Amniotic epithelial cell (primary cell): ENCODE measurements at places on chromosomes 11 and 22.

DNA sequence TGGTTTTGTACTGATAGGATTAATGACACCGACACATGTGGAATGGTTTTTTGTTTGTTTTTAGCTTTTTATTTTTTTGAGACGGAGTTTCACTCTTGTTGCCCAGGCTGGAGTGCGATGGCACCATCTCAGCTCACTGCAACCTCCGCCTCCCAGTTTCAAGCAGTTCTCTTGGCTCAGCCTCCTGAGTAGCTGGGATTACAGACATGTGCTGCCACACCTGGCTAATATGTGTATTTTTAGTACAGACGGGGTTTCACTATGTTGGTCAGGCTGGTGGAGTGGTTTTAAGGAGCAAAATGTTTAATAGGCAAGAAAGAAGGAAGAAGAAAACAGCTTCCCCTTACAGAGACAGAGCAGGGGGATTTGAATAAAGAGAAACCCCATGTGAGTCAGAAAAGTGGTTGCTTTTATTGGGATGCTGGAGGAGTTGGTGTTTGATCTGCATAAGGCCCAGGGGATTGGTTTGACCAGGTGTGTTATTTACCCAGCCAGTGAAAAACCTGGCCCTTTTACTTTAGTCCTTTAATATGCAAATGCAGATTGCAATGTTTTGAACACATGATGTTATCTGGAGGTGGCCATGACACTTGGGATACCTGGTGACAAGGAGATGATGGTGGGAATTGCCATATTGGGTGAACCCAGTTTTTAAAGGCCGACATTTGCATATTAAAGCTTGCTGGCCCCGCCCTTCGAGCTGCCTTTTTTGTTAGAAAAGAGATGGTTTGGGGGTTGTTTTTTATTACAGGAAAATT is 24.3 kb downstream of the SUSD2 start:
- no peak for DNase-seq

DNA sequence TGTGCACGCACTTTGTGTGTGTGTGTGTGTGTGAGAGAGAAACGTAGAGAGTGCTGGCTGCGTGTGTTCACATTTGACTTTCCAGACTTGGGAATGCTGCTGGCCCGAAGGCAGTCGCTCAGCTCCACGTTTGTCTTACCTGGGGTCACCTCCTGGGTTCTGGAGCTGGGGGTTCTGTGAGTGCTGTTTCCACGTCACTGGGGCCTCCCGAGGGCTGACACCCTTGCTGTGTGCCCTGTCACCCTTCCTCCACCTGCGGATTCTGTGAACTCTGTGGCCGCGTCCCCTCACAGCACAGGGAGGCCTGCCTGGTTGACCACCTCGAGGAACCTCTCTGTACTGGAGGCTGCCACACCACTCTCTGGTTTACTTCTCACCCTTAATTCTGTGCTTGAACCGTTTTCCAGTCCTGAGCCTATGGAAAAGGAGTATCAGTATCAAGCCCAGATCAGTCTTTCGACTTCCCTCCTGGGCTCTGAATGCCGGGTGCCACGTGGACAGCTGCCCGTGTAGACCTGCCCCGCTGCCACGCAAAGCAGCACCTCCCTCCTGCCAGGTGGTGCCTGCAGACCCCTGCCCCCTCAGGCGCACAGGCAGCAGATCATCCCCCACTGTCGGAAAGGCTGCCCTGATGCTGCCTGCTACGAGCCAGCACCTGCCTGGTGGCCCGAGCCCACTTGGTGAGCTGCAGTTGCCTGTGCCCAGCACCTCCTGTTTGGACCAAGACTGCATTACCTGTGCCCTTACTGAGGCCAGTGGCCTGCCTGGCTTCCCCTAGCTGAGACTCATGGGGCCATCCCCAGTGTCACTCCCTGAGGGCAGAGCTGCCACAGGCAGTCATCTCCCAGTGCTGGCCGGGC is 233.3 kb downstream of the TBC1D22A start:
- no peak for DNase-seq

- no peak for DNase-seq
These were observed 93.2 kb downstream of the PDE2A start for GRCh38 chr11:72581067-72581466.

- DNase-seq, result no peak
These were observed 175.8 kb downstream of the CSNK2A3 start for GRCh38 chr11:11177156-11177808.

DNA sequence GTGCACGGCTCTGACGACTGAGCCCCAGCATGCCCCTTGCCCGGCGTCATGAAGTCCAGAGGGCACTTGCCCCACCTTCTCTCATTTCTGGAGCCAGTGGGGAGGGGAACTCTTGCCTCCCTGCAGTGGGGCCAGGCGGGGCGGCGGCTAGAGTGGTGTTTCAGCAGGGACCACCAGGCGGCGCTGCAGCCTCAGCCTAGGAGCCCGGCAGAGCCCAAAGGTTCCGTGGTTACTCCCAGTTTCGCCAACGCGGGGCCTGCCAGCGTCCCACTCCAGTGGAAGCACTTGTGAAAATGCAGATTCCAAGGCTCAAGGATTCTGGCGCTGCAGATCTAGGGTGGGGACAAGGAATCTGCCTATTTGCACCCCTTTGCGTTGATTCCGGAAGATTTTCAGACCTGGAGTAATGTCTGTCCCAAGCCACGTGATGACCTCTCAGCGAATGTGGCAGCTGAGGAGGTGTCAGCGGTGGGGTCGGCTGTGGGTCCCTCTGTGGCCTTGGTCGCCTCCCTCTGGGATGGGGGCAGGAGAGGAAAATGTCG is 55.7 kb downstream of the CD82 start:
- DNase-seq, result peak; percentile 33

GRCh38 chr11:66239998-66240780 is 28.2 kb upstream of the RAB1B start:
- DNase-seq, result no peak

DNA sequence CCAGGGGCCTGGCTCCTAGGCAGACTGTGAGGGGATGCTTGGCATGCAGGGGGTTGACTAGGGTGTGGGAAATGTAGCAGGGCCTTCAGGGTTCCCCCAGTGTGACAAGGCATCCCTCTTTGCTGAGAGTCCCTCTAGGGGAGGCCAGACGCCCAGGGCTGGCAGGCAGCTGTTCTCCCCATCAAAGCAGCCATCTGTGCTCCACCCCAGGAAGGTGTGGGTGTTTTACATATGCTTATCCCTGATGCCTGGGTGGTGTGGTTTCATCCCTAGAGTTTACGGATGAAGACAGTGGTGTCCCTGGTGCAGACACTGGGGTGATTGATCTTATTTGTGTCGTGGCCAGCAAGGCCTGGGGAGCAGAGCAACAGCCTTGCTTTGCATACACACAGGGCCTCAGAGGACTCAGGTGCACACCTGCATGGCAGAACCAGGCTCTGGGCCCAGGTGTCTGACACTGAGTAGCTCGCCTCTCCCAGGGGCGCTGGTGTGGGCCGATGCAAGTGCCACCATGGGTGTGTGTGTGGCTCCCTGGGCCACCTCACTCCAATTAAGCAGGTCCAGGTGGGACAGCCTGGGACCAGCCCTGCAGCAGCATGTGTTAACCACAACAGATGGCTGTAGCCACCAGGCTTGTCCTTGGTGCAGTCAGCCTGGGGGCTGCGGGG is 74.2 kb downstream of the MED15 start:
- no peak for DNase-seq

DNA sequence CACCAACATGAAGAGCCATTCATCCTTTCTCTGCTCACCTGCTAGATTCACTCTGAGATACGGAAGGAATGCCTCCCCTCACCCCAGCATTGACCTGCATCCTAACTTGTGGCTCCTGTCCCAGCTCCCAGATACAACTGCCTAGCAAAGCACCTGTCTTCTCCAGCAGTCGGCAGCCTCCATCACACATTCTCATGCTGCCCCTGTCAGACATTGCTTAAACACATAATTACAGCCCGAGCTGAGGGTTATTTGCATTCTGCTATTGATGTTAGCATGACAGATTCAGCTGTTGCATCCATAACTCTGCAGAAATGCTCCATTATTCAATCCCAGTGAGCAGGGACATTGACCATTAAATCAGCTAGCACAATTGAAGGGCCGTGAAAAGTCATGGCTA is 184.4 kb upstream of the NARS2 start:
- DNase-seq, result no peak

- no peak for DNase-seq
These were observed 22.0 kb upstream of the OR8B8 start for GRCh38 chr11:124467381-124467927.

- DNase-seq, result no peak
These were observed 215.8 kb upstream of the LRRC4C start for GRCh38 chr11:41675205-41675604.

GRCh38 chr11:119729581-119729927 is 554 bp upstream of the NECTIN1 start:
- DNase-seq, result no peak

- peak; percentile 48 for DNase-seq
These were observed 394.3 kb downstream of the TMEM135 start for GRCh38 chr11:87432022-87432421.

DNA sequence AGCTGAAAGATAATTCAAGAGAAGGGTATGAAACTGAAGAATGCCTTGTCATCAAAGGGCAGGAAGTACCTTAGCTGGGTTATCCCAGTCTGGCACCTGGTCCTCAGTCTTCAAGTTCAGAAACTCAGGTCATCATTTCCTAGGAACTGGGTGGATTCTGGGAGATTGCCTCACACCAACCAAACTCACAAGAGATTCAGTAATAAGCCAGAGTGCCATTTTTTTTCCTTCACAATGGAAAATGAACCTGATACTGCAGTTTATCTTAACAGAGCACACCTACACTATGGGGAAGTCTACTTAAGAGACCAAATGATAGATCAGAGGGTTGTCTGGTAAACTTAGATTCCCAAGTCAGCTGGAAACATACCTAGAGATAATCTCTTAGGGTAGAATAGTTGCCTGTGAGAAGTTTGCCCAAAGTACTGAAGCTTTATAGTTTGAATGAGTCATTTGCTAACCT is 3.8 kb upstream of the BUD13 start:
- DNase-seq, result no peak

DNA sequence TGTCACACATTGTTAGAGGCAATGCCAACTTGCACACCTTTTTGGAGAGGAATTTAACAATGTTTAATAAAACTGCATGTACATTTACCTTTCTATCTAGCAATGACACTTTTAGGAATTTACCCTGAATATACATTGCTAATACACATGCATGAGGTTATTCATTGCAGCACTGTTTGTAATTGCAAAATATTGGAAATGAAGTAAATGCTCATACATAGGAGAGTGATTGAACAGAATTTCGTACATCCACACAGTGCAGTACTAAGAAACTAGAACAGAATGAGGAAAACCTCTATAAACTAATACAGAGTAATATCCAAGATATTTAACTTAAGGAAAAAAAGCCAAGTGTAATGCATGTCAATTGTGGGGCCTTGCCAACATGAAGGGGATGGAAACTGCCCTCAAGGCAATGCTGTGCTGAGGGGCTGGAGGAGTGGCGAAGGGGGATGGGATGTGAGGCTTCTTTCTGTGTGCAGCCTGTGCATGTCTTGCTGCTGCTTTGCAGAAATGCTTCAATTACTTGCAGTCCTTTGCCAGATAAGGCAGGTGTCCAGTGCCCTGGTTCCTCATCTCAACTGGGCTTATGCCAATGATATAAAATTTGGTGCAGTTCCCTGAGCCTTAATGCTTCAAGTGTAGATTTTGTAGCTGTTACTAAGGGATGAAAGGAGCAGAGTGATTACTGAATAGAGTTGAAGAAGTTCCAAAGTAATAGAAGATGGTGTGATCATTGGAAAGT is 96.1 kb downstream of the GRIA4 start:
- DNase-seq, result no peak

GRCh38 chr11:130808541-130808940 is 107.7 kb downstream of the SNX19 start:
- peak; percentile 81 for DNase-seq

GRCh38 chr11:128592454-128592853 is 5.1 kb upstream of the ETS1 start:
- no peak for DNase-seq

DNA sequence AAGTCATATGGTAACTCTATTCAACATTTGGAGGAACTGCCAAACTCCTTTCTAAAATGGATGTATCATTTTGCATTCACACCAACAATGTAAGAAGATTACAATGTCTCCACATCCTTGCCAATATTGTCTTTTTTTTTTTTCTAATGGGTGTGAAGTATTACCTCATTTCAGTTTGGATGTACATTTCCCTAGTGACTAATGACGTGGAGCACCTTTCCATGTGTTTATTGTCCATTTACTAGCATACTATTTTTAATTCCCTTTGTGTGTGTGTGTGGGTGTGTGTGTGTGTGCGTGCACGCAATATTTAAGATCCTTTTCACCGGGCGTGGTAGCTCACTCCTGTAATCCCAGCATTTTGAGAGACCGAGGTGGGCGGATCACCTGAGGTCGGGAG is 62.7 kb downstream of the APOL3 start:
- no peak for DNase-seq

DNA sequence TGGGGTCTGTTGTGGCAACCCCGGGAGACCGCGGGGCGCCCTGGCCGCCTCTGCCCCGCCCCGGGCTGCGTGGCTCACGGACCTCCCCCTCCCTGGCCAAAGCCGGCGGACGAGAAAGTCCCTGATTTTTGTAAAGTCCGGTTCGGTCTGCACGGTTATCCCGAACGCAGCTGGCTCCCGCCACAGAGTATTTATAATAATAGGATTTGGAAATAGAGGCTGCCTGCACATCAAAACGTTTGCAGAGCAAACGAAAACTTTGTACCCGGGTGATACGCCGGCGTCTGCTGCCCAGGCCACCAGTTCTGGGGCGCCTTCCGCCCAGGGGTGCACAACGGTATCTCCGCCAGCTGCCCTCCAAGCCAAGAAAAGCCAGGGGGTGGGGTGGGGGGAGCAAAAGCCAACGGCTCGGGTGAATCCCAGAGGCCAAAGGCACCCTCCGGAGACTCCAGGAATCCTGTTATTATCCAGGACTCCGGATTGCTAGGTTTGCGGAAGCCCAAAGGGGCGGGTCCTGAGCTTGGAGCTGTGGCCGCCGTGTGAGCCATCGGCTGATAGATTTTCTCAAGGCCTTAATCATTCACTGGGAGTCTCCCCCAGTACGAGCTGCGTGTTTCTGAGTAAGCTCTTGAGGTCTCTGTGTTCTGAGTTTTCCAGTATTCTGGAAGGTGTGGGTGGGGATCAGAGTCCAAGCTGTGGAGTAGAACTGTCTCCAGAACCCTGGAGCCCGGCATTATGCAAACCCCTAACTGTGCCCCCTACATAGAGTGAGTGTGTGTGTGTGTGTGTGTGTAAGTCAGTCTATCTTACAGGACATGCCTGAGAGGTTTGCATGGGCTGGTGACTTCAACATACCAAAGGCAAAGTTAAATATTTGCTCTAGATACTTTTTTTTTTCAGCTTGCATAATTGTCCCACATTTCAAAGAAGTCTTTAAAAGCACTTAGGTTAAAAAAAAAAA is 673 bp upstream of the SHANK2 start:
- DNase-seq, result peak; percentile 82

GRCh38 chr22:40312050-40312449 is 34.2 kb upstream of the ADSL start:
- DNase-seq, result no peak

GRCh38 chr11:70885281-70886231 is 366.8 kb downstream of the SHANK2 start:
- DNase-seq, result no peak
